Stimulated activated CD8-positive, alpha-beta memory T cell treated with anti-CD3 and anti-CD28 coated beads, Interleukin-15, amount 100 ng/mL, for 4 hours (primary cell): ENCODE measurements at places on chromosomes 16 and 17.
A peak's percentile ranks its signal among the peaks of the same experiment; 100 is the strongest.

DNA sequence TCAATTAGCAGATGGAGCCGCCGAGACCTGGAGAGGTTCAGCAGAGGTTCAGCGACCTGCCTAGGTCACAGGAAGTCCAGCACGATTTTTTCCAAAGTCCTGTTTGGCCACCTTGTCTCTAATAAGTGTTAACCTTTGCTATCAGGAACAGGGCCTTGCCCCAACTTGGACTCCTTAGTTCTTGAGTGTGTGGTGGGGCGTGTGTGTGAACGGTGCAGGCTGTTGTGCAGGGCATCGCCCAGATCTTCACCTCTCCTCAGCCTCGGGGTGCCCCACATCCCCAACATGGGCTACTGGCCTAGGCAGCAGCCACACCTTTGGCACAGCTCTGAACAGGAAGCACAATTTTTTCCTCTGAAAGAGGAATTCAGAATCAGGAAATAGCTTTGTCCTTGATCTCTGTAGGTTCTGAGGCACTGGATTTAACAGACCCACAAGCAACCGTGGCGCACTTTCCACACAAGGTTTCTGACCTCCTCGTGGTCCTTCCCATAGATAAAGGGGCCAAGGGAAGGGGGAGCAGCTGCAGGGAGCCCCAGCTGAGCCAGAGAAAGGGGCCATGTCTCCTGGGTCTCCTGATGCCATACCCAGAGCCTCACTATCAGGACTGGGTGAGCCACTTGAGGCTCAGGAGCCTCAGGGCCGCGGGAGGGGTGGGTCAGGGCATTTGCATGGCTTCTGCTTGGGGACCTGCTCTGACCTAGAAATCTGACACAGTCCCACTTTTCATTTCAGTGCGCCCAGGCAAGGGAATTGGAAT, 10.4 kb downstream of the MPRIP start:
- no peak for DNase-seq

GRCh38 chr16:3317315-3317999, 12.2 kb downstream of the ZNF75A start:
- no peak for DNase-seq

DNA sequence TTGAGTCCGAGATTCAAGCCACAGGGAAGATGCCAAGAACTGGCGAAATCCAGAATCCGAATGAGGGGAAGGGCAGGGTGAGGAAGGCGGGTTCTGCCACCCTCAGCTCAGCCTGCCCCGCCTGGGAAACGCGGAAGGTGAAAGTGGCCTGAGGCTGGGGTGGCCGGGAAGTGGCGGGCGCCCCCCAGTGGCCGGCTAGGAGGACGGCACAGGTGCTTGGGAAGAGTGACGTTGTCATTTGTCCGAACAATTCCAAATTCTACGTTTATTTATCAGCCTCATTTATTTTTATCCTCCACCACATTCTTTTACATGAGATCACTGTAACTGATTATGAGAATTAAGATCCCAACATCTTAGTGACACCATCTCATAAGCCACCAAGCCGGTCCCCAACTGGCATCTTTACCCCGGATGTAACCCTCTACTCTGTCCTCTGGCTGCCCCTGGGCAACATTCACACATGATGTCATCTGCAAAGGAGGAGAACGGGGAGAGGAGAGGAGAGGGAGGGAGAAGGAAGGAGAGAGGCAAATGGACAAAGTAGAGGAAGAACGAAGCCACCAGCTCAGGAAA, 21.3 kb downstream of the SRCIN1 start:
- DNase-seq = peak; percentile 29

GRCh38 chr17:27264068-27264812, 29.7 kb upstream of the WSB1 start:
- DNase-seq = no peak

DNA sequence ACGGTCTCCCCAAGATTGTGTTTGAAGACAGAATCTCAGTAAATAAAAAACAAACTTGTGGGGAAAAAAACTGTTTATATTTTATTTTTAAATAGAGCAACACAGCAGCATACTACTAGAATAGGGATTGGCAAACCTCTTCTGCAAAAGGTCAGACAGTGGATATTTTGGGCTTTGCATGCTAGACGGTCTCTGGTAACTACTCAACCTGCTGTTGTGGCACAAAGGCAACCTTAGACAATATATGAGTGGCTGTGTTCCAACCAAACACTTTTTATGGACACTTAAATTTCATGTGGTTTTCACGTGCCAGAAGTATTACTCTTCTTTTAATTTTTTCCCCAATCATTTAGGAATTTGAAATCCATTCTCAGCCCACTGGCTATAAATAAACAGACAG, 55.0 kb downstream of the IRX5 start:
- no peak for DNase-seq

- no peak for DNase-seq
These were observed 6.5 kb downstream of the NFATC3 start for GRCh38 chr16:68091380-68092261.

DNA sequence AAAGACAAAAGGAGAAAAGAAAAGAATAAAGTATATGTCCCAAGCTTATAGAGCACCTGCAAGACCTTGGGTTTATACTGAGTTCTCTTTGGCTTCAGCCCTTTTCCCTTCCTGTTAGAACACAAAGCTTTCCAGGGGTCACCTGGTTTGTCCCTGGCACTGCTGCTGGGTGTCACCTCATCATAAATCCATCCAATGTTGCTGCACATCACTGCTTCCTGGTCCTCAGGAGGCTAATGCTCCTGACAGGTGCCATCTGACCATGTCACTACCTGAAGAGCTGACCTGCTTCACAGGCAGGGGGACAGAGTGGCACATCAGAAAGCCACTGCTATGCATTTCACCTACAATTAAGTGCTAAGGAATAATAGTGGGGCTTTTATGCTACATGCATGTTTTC, 164.6 kb upstream of the ELAC2 start:
- DNase-seq = no peak

DNA sequence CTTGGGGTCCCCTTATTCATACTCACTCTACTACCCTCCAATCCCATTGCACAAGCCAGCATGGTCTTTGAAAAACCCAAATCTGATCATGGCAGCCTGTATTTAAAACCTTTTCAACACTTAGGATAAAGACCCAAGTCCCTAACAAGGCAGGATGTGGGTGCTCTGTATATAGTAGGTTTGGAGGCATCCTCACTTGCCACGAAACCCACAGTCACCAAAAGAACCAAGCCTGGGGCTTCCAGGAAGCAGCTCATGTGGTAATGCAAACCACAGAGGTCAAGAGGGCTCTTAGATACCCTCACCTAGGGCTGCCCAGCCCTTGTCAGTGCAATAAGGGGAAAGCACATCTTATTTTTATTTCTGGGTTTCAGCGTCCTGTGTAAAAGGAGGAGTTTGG, 218.6 kb upstream of the ASIC2 start:
- no peak for DNase-seq

- no peak for DNase-seq
These were observed 8.5 kb upstream of the SOCS3 start for GRCh38 chr17:78368348-78368747.

GRCh38 chr17:76955191-76955590, 87.0 kb downstream of the MGAT5B start:
- no peak for DNase-seq

- no peak for DNase-seq
These were observed 14.8 kb downstream of the TLE7 start for GRCh38 chr16:71426880-71427615.

- DNase-seq = no peak
These were observed 23.1 kb upstream of the C16orf78 start for GRCh38 chr16:49350265-49351095.

- DNase-seq = no peak
These were observed 7.7 kb upstream of the TEKT3 start for GRCh38 chr17:15349119-15349518.

- DNase-seq = no peak
These were observed 2.4 kb upstream of the TBX2 start for GRCh38 chr17:61397086-61397842.

DNA sequence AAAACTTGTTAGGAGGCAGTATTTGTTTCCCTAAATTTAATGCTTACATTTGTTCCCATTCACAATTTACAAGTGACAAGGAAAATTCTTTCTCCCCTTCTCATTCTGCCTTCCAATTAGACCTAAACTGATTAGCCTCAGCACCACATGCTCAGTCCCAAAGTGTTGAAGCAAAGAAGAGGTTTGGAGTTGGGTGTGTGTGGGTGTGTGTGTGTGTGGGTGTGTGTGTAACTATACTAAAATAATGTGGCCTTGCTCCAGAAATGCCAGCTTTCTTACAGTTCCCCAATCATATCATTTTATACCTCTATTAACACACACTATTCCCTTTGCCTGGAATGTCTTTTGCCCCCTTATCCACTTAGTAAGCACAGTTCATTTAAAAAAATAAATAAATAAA, 6.9 kb upstream of the UTP6 start:
- no peak for DNase-seq
